ENCODE measurements at places on chromosomes 1 and 21.

- DNase-seq = no peak
Observed at GRCh38 chr1:48808496-48808895, 31.8 kb upstream of the BEND5 start.

GRCh38 chr1:38953433-38953860, 11.8 kb upstream of the RHBDL2 start:
- no peak for DNase-seq

GRCh38 chr1:15172405-15173259, 19.1 kb downstream of the TMEM51 start:
- DNase-seq = no peak

- no peak for DNase-seq
Observed at GRCh38 chr1:160330119-160330518, 12.9 kb downstream of the COPA start.

- no peak for DNase-seq
Observed at GRCh38 chr1:90336552-90337324, 341.8 kb downstream of the ZNF326 start.

All from stimulated activated CD4-positive, alpha-beta T cell treated with anti-CD3 and anti-CD28 coated beads, Interleukin-1b, Interleukin-23, amount 100 ng/mL, for 48 hours (primary cell).